ENCODE measurements at places on chromosomes 6 and 20.

GRCh38 chr6:65116326-65116725 is 590.7 kb downstream of the EYS start:
- no peak for DNase-seq

DNA sequence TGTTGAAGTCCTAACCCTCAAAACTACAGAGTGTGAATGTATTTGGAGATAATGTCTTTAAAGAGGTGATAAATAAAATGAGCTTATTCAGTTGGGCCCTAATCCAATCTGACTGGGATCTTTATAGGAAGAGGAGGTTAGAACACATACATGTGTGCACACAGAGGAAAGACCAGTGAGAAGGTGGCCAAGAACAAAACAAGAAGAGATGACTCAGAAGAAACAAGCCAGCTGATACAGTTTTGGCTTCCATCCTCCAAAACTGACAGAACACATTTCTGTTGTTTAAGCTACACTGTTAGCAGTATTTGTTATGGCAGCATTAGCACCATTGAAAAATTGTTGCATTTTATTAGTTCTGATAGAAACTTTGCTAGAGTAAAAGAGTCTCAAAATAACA is 609.3 kb upstream of the IMPG1 start:
- peak; percentile 79 for DNase-seq

GRCh38 chr6:76682842-76683241 is 610.4 kb upstream of the IMPG1 start:
- DNase-seq, result peak; percentile 43

DNA sequence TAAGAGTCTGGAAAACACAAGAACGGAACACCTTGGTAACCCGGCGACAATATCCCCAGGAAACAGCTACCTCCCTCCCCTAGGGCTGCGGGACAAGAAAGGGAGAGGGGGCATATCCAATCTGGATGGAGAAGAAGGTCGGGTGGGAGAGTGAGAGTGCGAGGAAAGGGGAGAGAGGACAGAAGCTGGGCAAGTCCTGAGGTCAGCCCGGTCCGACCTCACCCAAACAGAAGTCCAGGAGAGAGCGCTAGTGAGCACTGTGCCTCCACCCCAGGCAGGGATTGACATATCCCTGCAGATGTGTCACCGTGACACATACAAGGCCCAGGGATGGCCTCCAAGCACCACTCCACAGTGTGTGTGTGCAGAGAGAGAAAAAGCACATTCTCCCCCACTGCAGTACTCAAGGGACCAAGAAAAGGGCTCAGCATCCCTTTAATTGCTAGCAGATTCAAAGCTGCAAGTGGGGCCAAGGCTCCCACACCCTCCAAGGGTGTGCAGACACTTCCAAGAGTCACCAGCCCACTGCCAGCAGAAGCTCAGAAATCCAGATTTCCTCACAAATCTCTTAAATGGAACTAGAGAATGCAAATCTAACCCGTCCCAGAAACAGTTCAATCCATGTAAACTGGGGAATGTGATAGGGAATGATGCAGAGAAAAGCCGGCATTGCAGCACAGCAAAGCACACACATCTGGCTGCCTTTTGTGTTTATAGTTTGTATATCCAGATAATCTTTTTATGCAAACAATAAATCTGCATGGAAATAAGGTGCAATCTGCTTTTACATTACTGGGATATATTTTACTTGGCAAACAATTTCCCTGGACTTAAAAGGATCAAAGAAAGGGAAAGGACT is 3.1 kb downstream of the PXDC1 start:
- DNase-seq, result peak; percentile 89

DNA sequence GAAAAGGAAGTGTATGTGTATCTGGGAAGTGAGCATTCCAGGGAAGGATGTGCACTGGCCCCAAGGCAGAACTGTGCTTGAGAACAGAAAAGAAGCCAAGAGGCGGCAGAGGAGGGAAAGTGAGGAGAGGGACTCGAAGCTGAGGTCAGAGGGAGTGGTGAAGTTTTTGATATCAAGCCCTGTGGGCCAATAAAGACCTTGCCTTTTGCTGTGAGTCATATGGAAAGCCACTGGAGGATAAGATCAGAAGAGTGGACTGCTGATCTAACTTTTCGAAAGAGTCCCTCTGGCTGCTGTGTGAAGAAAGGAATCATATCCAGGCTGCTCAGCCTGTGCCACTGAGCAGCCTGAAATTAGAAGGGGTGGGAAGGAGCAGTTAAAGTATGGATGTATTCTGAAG is 99.4 kb downstream of the EYA4 start:
- peak; percentile 61 for DNase-seq

DNA sequence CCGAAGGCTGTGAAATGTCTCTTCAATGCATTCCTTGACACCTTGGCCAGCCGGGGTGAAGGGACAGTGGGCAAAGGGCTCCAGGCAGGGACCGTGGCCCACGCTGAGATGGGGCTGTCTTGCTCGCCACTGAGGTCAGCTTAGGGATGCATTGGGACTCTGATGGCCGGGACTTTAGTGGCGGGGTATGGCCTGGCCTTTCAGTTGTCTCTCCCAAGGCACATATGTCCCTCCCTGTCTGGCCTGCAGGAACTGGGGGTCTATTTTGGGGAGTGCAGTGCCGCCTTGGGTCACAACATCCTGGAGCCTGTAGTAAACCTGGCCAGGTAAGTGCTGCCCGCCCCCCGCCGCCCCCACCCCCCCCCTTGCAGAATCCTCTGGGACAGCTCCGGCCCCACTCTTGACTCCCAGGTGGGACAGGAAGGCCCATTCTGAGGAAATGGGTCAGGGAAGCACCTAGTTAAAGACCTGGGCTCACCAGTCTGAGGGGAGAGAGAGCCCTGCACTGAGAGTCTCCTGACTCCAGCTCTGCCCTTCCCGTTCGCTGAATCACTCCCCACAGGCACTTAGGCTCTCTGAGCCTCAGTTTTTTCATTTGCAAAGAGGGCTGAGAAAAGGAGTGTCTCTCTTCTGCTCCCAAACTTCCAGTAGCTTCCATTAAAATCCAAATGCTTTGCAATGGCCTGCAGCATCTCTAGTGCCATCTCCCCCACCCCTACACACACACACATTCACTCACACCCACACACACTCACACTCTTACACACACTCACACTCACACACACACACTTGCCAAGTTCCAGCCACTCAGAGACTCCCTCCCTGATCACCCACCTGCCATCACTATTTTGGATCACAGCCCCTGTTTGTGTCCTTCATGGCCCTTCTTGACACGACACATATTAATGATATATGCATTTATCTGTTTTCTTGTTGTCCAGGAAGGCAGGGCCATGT is 33.1 kb downstream of the RAB44 start:
- no peak for DNase-seq

DNA sequence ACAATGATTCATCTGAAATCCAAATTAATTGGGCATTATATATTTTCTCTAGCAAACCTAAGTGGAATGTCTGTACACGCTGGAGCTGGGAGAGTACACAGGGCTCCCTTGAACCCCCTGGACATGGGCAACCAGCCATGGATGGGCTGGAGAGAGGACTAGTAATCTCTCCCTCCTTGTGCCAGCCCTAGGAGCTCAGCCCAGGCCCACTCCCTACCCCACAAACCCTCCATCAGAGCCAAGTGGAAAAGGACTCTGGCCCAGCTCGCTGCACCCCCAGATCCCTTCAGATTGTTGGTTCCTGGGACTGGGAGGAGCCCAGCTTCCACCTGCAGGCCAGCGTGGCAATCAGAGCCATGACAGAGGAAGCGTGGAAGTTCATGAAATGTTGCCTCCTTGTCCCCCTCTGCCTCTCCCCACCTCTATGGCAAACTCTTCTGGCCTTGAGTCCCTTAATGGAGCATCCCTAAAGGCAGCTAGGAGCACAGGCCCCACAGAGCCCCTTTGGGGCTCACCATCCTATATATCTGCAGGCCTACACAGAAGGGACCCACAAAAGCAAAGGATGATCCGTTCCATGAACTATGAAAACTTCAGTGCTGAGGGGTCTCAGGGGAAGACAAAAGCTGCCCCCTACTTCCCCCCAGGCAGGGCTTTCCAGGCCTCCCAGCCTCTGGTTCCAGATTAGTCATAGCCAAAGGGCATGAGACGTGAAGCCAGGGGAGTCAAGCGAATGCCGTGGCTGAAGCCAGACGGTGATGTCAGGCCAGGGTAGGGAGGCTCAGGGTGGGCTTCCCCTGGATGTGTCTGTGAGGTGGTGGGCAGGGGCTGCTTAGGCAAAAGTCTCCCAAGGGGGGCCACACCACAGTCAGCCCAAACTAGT is 126.4 kb upstream of the MAFB start:
- no peak for DNase-seq

DNA sequence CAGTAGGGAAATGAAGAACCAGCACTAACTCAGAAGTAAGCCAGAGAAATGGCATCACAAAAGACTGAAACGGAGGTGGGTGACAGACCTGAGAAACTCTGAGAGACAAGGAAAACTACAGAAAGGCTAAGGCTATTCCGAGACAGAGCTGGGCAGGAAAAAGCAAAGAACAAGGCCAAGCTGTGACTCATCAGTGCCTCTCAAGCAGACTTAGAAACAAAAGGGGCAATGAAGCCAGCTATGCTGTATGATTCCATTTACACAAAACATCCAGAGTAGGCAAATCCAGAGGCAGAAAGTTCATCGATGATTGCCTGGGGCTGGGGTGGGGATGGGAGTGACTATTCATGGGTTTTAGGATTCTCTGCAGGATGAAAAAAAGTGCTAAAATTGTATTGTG is 50.0 kb downstream of the SLC23A2 start:
- DNase-seq, result peak; percentile 86

GRCh38 chr6:92762443-92763273 is 656.7 kb downstream of the EPHA7 start:
- DNase-seq, result peak; percentile 2

GRCh38 chr6:113185299-113185698 is 671.8 kb upstream of the MARCKS start:
- peak; percentile 23 for DNase-seq

DNA sequence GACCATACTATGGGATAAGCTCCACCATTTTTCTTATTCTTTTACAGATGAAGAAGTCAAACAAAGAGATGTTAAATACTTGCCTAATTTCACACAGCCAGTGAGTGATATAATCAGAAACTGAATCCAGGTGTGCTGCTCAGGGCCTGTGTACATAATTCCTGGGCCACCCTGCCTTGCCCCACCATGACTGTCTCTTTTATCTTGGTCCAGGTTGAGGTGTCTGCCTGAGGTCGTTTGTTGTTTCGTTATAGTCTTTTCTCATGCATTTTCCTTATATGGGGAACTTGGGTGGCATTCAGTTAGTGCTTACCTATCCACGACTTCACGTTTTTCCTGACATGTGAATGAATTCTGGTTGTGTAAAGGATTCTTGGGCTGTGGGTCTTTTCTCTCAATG is 277.6 kb downstream of the COL12A1 start:
- DNase-seq, result no peak

GRCh38 chr6:29424168-29424567 is 9.4 kb downstream of the OR12D1 start:
- DNase-seq, result no peak

GRCh38 chr6:89085409-89086205 is 5.1 kb downstream of the PNRC1 start:
- peak; percentile 55 for DNase-seq

DNA sequence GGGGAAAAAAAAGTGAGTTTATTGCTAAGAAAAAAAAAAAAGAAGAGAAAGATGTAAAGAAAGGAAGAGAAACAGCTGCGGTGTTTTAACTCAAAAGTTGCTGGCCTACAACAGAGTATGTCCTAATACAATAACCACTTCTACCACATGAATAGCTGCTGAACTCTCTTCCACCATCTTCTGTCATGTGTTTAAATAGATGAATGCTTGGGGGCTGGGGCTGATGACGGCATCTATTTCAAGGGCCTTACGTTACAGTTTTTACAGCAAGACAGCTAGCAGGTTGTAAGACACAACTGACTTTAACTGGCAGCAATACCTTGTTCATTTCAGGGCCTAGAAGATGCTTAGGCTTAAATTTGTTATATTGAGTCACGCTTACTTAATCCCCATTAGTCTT is 50.4 kb downstream of the MAP3K7 start:
- DNase-seq, result peak; percentile 5

DNA sequence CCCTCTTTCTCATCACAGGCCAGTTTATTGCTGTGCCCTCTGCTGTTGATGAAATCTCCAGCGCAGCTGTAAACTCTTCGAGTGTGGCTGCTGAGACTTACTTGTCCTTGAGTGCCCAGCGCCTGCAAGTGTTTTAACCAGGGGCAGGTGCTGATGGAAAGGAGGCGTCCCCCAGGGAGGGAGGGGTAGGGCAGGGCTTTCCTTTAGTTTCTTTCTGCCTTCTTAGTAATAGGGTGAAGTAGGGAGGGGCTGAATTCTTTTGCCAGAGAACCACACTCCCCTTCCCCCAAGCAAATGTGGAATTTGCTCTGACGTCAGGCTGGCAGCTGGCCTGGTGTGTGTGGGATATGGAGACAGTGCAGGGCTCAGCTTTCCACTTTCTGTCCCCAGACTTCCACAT is 61.2 kb downstream of the IGF2R start:
- DNase-seq, result peak; percentile 95

GRCh38 chr6:36594816-36595643 is 868 bp downstream of the SRSF3 start:
- DNase-seq, result peak; percentile 74

DNA sequence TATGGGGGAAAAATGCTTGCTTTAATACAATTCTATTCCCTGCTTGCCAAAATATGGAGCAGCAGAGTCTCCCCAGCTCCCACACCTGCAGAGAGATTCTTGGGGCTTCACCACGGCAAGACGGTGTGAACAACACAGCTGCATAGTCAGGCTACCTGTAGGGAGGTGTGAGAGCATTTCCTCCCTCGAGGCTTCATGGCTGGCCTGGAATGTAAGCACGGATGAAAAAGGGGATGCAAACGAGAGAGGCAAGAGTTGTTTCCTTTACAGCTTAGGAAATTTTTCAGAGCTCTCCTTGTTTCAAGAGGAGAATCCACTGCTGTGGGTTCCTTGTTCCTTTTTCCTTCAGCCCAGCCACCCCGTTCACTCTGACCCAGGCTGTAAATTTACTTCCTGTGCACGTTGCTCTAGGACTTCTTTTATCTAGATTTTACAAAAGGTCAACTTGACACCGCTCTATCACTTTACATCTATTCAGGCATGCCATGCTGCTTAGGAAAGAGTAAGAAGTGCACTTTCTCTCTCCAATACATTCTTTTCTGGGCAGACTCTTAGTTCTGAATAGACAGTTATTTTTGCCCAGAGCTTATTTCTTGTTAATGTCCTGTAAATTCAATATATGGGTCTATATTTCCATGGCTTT is 197.1 kb downstream of the KHDC1L start:
- DNase-seq, result no peak

- no peak for DNase-seq
Measured at GRCh38 chr6:70241031-70241430, 61.9 kb downstream of the COL9A1 start.

- no peak for DNase-seq
Measured at GRCh38 chr6:128316258-128316929, 204.0 kb downstream of the PTPRK start.

DNA sequence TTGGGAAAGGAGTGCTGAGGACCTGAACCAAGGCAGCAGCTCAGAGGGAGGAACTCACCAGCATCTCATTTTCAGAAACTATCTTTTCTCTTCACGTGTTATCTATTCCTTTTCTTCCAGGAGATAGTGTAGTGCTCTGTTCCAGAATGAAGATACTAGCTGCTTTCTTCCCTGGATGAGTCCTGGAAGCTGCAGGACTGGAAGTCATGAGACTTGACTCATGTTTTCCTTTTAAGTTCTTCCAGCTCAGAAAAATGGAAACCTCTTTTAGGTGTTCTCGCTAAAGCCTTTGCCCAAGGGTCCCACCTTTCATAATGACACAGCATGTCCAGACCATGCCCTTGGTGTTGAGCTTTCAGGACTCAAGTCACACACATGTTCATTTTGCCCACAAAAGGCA is 106.7 kb downstream of the UNC5CL start:
- DNase-seq, result no peak

- no peak for DNase-seq
Measured at GRCh38 chr20:19981031-19981451, 36.1 kb upstream of the NAA20 start.

Data from cardiac fibroblast (primary cell).